ENCODE measurements at places on chromosomes 13 and 19. TPM values are rescaled to one million over a fixed set of nuclear protein-coding genes. Genes with fewer than 3 reads are reported as not detected.

The PRR36 gene
- polyA plus RNA-seq = 0.02 TPM

DNA sequence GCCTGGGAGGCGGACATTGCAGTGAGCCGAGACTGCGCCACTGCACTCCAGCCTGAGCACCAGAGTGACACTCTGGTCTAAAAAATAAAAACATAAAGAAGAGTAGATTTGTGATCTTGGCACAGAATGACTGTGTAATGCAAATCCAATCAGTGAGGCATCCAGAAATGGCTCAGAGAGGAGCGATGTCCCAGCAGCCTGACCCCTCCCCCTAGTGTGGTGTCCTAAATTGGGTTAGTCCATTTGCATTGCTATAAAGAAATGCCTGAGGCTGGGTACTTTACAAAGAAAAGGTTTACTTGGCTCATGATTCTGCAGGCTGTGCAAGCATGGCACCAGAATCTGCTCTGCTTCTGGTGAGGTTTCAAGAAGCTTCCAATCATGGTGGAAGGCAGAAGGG is 59.1 kb upstream of the ZNF30 start:
- no peak for DNase-seq
- H3K27me3 ChIP-seq = no peaks in the 10 kb centered on the region
- no peaks in the 10 kb centered on the region for H3K4me1 ChIP-seq

- H3K4me3 ChIP-seq = peak overlapping the region; percentile 98
- H3K27me3 ChIP-seq = no peaks in the 10 kb centered on the region
- H3K4me1 ChIP-seq = peaks cover 4% of the 10 kb centered on the region
- no peak for DNase-seq
- peak overlapping the region; percentile 97 for H3K27ac ChIP-seq
Observed at GRCh38 chr13:97976610-97977521, 23.4 kb downstream of the IPO5 start.

DNA sequence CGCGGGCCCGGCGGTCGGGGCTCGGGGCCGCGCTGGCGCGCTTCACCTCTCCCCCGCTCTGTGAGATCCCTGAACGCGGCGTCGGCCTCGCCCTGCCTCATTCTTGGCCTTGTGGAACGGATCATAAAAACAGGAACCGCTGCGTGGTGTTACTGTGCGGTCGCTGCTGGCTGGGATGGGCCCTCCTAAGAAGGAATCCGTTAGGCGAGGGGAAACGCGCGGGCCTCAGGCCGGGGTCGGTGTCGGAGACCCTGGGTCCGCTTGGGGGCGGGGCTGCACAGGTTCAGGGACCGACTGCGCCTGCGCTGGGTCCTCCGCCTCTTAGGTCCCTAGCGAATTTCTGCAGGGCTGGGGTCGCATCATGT is 381 bp downstream of the CKAP2 start:
- H3K27ac ChIP-seq = peak overlapping the region; percentile 78
- H3K36me3 ChIP-seq = no peaks in the 10 kb centered on the region
- DNase-seq = peak; percentile 43
- no peaks in the 10 kb centered on the region for H3K27me3 ChIP-seq
- no peaks in the 10 kb centered on the region for H3K4me1 ChIP-seq
- H3K4me3 ChIP-seq = peak overlapping the region; percentile 89

- H3K4me1 ChIP-seq = peaks cover 14% of the 10 kb centered on the region
- peaks cover 14% of the 10 kb centered on the region for H3K27me3 ChIP-seq
- H3K27ac ChIP-seq = no peak overlapping the region
- no peak overlapping the region for H3K4me3 ChIP-seq
- DNase-seq = peak; percentile 55
Observed at GRCh38 chr19:35135389-35135909, 590 bp upstream of the LGI4 start.

DNA sequence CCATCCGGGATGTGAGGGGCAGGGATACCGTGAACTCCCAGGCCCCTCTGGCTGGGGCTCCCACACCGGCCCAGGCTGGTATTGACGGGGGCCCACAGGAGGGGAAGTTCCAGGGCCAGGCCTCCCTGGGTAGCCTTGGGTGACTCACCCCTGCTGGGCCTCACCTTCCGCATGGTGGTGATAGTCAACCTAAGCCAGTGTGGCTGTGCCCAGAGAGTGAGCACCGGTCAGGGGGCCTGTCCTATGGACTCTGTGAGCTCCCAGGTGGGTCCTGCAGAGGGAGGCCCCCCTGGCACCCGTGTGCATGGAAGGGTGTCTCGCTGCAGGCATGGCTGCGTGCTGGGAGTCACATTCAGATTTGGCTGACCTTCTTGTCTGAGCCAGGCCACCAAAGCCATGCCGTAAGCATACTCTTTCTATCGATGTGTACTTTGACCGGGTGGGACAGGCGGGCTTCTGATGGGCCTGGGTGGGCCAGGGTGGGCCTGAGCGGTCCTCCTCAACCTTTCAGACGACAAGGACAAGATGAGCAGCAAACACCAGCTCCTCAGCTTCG is 27.6 kb downstream of the DHX34 start:
- H3K4me3 ChIP-seq = no peak overlapping the region
- no peak overlapping the region for H3K27ac ChIP-seq
- DNase-seq = no peak

DNA sequence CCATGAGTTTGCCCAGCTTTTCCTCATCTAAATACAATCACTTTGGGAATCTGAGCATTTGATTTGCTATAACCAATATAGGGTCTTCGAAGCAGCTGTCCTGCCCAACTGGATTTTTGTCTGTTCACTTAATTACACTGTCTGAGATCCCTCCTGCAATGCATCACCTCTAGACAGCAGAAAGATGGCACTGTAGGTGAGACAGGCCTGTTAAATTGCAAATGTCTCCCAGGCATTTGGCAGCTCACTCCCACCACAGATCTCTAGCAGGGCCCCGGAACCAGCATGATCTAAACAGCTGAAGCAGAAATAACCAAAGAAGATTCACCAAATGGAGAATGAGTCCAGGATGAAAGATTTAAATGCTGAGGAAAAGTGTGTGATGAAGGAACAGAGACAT is 41.9 kb upstream of the SERPINE3 start:
- H3K36me3 ChIP-seq = no peaks in the 10 kb centered on the region
- H3K27ac ChIP-seq = no peak overlapping the region
- H3K4me1 ChIP-seq = no peaks in the 10 kb centered on the region
- DNase-seq = no peak
- H3K27me3 ChIP-seq = peaks cover 39% of the 10 kb centered on the region

- no peak overlapping the region for H3K27ac ChIP-seq
- H3K4me1 ChIP-seq = no peaks in the 10 kb centered on the region
- no peak for DNase-seq
- H3K36me3 ChIP-seq = no peaks in the 10 kb centered on the region
- H3K4me3 ChIP-seq = no peak overlapping the region
- H3K27me3 ChIP-seq = peaks cover 21% of the 10 kb centered on the region
Observed at GRCh38 chr19:18231775-18232174, 5.5 kb upstream of the PDE4C start.

Measured in IMR-90 (cell line).